ENCODE measurements at places on chromosomes 6 and 20.

DNA sequence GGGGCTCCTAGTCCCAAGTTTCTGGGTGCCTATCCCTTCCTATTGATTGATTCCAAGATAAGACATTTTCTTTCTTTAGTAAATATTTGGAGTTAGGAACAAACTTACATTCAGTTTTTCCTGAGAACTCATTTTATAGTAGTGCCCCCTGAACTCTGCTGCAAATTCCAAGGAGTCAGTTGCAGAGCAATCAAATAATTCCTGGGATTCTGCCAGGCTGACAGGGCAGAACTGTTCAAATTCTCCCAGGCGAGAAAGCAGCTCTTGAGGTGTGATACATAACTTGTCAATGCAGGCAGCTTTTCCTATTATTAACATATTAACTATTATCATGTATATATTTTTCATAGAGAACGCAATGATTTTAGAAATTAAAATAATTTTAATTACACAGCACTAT lies 15.9 kb upstream of the ZBTB24 start:
- DNase-seq = no peak

- no peak for DNase-seq
Measured at GRCh38 chr20:18857640-18858039, 44.1 kb downstream of the SCP2D1 start.

DNA sequence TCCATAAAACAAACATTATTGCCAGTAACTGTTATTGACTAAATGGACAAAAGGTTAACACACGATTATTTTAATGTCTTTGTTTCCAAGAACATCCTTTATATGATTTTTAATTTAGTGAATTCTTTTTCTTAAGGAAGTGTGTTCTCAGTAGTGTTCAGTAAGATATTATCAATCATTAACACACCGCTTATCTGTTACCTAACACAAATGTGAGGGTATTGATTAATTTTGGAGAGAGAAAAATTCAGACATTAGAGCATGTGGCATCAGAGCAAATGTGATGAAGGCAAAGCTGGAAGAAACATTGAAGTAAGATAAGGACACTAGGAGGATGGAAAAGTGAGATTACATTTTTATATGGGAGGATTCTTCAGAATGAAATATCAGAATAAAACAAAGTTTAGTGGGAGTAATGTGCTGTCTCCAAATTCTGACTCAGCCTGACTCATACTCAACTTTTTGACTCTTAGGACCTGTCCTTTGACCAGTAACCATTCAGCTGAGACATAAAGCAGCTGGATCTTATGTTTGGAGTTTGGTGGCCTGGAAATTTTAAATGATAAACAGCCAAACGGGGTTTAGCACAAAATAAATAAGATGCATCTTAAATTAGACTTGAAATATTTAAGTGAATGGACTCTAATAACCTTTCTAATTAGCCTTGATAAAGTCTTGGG lies 348.6 kb downstream of the CD109 start:
- no peak for DNase-seq

DNA sequence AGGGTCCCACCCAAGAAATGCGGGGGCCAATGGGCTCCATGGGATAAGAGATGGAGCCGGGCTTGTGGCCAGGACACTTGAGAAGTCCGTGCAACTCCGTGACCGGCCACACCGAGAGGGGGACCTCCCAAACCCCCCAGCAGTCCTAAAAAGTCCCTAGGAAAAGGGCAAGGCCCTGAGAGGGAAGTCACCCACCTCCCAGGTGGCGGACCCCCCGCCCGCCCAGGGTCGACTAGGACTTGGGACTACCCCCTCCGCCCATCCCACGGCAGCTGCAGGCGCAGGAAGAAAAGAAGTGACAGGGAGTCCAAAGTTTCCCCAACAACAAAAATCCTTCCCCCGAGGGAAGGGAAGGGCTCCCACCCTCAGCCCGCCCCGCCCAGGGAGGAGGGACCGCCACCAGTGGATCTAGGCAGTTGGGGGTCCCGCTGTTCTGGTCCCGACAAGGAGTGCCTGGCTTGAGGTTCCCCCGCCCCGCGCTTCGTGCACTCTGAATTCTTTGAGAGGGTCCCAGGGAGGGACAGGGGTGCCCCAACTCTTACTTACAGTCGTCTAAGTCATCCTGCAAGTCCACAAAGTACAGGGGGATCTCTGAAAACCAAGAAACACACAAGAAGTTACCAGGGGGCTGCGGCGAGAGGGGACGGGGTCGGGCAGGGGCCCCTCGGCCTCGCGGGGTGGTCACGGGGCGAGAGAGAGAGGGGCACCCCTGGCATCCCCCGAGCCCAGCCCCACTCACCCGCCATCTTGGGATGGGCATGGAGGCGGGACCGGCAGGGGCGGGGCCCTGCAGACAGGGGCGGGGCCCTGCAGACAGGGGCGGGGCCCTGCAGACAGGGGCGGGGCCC lies 611 bp upstream of the RAB22A start:
- peak; percentile 24 for DNase-seq

GRCh38 chr20:9632991-9633390 lies 118.6 kb downstream of the LAMP5 start:
- DNase-seq = no peak
